ENCODE measurements at places on chromosomes 1 and 21.

- peak; percentile 79 for DNase-seq
Observed at GRCh38 chr1:24321697-24322469, 2.7 kb downstream of the GRHL3 start.

- DNase-seq: no peak
Observed at GRCh38 chr21:37927711-37928110, 11.5 kb upstream of the KCNJ6 start.

- no peak for DNase-seq
Observed at GRCh38 chr1:218694636-218695035, 349.5 kb downstream of the TGFB2 start.

GRCh38 chr1:222284466-222284865 lies 263.4 kb downstream of the HHIPL2 start:
- DNase-seq: no peak

DNA sequence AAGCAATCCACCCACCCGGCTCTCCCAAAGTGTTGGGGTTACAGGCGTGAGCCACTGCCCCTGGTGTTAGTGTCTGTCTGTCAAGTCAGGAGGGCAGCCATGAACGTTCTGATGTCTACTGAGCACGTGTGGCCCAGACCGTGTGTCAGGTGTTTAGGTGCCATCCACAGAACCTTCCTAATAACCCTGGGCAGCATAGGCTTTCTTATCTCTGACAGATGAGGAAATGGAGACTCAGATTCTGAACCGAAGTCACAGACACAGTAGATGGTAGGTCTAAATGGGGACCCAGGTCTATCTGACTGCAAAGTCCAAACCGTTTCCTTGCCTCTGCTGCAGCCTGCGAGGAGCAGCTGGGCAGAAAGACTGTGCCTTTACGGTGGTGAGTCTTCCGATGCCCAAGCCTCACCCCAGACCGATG lies 622 bp upstream of the IL6R start:
- DNase-seq: no peak

DNA sequence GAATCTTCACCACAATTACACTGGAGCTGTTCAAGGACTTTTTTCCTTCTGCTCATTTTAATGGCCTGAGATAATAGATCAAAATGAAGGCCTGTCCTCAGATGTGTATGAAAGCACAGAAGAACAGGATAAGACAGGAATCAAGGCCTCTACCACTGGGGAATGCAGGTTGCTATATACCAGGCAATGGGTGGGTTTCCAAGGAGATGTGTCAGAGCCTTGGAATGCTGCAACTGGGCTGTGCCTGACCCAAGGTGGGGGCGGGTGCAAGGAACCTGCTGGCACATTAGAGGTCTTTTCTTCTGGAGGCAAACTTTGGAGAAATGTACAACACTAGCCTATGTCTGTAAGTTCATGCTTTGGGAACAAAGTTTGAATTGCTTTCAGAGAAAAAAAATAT lies 21.7 kb upstream of the LAMC2 start:
- DNase-seq: no peak

DNA sequence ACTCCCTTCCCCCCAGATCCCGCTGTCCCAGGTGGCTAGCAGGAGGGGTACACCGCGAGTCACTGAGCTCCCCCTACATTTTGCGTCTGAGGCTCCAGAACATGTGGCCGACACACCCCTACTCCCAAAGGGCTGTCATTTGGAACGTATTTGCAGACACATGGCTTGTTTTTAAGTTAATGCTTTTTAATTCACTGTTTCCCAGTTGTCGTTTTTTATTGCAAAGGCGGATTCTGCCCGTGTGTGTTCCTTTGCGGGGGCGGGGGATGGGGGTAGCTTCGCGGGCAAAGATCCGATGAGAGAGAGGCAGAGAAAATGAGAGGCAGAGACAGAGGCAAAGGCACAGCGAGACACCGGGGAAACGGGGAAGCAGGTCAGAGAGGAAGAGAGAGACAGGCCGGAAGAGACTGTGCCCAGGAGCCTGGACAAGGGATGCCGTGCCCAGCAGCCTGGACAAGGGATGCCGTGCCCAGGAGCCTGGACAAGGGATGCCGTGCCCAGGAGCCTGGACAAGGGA lies 270.2 kb downstream of the FOXD2 start:
- no peak for DNase-seq

DNA sequence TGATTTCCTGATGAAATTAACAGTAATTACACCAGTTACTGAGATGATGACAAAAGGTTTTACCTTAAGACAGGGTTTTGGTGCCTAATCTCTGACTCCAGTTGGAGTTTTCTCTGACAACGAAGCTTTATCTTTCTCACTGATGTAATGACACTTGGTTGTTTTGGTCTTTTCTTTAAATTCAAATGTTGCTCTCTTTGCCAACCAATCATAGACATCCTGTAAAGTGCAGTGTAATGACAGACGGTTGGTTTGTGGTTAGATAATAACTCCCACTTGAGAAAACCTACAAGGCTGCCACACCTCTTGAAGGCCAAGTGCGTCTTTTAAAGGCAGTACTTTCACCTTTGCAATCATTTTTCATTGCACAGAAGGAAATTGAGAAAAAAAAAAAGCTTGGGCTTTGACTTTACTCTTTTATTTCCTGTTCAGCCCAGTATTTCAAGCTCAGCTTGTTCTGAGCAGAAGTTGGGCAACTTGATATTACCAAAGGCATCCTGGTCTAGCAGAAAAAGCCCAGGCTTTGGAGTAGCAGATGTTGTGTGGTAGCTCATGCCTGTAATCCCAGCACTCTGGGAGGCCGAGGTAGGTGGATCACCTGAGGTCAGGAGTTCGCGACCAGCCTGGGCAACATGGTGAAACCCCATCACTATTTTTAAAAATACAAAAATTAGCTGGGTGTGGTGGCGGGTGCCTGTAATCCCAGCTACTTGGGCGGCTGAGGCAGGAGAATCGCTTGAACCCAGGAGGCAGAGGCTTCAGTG lies 14.9 kb downstream of the PDIK1L start:
- DNase-seq: peak; percentile 32

- no peak for DNase-seq
Observed at GRCh38 chr1:170196490-170197236, 50.9 kb downstream of the NTMT2 start.

DNA sequence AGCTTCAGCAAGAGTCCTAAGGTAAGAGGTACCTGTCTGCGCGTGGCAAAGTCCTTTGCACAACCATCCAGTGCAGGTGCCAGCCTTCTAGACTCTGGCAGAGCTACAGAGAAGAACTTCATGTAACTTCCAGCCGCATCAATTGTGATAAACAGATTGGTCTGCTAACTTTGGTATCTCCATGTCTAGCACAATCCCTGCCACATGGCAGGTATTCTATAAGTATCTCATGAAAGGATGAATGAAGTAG lies 29.8 kb downstream of the CD48 start:
- no peak for DNase-seq

- DNase-seq: no peak
Observed at GRCh38 chr1:199282751-199283305, 644.0 kb downstream of the PTPRC start.

DNA sequence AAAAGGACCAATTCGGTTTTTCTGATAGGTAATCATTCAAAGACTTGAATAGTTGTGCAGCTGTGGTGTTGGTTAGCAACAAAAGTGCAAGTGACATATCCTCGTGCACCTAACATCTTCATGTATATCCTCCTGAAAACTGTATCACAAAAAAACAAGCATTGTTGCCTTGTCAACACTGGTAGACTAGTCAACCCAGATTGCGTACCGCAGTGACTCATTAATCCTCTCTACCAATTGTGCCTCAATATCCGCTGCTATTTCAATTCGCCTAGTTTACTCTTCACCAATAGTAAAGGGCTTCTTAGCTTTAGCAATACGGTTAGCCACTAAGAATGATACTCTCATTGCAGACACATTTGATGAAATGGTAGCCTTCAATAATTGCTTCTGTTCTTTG lies 3.5 kb downstream of the HHAT start:
- DNase-seq: peak; percentile 22

DNA sequence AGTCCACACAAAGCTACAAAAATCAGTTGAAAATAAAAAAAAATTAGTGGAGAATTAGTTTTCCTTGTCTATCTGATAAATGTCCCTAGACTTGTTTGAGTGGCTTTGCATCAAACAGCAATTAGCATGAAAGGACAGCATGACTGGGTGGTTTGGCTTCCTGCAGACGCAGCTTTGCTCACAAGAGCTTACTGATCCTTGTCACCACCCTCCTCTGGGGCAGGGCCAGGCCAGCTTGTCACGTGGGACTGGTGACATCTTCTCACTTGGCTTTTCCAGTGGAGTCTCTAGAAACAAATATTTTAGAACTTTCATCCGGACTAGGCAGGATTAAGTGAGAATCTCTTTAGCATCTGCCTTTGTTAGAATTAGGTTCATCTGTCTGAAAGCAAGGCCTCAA lies 76.0 kb upstream of the OLIG2 start:
- DNase-seq: no peak

DNA sequence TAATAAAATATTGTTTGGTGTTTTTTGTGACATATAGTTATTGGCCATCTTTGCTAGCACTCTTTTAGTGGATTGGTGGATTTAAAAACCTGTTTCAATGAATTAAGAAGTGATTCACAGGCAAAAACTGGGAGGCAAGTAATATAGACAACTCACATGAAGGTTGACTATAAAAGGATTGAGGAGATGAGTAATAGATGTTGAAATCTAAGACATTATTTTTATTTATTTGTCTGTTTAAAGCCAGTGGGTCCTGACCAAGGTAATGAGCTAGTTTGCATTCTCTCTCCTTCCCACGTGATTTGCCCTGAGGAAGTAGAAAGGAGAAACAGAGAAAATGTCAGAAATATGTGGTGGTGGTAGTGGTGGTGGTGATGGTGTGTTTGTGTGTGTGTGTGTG lies 351.5 kb upstream of the ZP4 start:
- DNase-seq: no peak

GRCh38 chr1:938088-938683 lies 14.5 kb downstream of the SAMD11 start:
- no peak for DNase-seq

GRCh38 chr1:231065510-231066241 lies 25.6 kb upstream of the FAM89A start:
- no peak for DNase-seq

GRCh38 chr1:7852804-7853683 lies at the start of gene UTS2:
Gene UTS2, minus strand, starts transcription at chr1:7853065. Its CDS starts 62 bp downstream, at chr1:7853003.
- DNase-seq: no peak

Data from stimulated activated CD4-positive, alpha-beta T cell treated with anti-CD3 and anti-CD28 coated beads, Interleukin-1b, Interleukin-23, amount 100 ng/mL, for 48 hours (primary cell).